ENCODE measurements at places on chromosomes 3 and 15.

GRCh38 chr3:160402221-160403027 is 3.0 kb downstream of the SMC4 start:
- DNase-seq, result no peak

DNA sequence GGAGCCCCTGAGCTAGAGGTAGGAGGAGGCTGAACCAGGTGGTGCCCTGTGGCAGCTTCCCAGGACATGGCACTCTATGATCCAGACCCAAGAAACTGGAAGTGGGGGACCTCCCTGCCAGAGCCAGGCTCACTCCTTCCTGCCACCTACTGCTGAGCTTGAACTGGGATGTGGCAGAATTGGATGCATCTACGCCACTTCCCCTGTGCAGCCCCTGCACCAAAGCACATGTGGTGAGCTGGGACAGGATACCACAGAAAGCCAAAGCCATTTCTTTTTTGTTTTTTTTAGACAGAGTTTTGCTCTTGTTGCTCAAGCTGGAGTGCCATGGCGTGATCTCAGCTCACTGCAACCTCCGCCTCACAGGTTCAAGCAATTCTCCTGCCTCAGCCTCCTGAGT is 518.0 kb upstream of the PPP2R3A start:
- no peak for DNase-seq

DNA sequence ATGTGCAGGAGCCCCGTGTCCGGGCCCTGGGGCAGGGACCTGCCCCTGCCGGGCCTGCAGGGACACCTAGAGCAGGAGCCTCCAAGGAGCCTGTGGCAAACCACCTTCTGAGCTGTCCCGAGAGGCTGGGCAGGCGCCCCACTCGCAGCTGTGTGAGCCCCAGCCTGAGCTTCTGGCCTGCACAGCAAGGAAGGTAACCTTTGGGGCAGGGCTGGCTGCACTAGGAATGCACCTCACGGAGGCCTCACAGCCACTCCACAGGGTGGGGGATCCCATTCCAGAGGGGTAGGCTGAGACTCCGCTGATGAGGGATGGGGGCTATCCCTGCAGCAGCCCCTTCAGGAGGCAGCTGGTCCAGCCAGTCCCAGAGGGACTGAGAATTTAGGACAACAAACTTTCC is 68.1 kb downstream of the DNAJB8 start:
- no peak for DNase-seq

DNA sequence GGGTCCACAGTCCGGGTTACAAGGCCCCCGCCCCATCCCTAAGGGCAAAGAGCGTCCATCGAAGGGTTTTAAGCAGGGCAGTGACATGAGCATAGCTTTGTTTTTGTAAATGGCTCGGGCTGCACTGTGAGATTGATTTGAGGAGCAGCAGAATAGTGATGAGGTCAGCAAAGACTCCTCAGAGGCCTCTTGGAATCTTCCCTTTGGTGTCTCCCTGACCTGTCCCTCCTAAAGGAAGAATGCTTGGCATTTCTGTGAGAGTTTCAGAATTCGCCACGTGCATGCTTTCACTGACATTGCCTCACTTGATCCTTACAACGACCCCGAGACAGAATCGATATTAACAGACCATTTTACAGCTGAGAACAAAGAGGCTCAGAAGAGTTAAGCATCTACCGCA is 20.3 kb downstream of the LAMP3 start:
- DNase-seq, result no peak

DNA sequence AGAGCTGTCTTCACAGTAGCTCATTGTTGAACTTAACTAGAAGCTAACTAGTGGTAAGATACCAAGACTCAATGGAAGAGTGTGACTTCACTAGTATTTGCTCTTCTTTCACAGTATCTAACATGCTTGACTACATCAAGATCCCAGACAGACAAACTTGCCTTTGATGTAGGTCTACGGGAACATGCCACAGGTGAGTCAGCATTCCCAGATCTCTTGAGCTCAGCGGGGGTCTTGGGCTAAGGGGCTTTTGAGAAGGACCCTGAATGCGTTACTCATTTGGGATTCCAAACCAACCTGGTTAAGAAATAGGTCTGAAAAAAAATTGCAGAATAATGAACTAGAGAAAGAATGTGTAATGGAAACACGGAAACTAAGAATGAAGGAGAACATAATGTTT is 222.4 kb downstream of the RYR3 start:
- no peak for DNase-seq

DNA sequence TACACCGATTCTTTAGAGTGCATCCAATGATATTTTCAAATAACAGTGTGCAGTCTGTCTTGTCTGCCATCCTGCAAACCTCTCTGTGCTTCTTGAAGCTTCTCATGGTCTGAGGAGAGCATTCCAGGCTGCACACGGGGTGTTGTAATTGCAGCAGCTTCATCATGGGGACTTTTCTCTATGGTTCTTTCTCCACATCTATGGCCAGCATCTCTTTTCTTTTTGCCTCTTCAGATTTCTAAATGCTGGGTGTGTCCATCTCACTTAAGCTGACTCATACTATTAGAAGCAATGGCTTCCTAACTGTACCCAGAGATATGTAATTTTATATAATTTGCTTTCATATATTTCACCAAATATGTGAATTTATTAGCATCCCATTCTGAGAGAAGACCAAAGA is 63.8 kb upstream of the EPHB3 start:
- no peak for DNase-seq

DNA sequence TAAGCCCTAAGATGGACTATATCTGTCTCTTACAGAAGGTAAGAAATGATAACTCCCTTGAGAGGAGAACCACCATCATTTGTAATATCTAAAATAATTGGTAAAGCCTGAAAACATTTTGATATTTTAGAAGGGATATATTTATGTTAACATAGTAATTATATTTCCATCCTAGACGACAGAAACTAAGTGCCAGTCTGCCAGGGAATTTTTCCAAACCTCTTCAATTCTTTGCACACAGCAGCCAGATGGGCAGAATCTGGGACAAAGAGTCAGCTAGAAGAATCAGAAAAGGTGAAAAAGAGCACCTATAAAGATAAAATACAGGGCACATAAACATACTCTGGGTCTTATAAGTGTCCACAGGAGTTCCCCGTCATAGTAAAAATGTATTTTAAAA is 70.0 kb upstream of the CBLB start:
- no peak for DNase-seq

- DNase-seq, result no peak
Observed at GRCh38 chr3:105931500-105931899, 62.7 kb upstream of the CBLB start.

DNA sequence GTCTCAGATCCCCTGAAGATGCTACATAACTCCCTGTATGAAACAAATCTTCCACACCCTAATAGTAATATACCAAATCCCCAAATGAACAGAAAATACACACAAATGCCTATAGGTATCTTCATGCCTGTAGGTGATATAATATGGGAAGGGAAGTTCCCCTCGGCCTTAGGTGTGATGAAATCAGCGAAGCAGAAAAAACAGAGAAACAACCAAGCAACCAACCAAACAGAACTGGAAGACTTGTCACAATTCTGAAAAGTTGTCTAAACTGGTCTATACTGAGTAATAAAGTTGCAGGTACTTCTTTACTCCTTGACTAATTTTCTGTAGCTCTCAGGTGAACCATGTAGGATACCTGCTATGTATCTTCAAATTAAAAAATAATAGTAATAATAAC is 82.2 kb upstream of the SATB1 start:
- no peak for DNase-seq

DNA sequence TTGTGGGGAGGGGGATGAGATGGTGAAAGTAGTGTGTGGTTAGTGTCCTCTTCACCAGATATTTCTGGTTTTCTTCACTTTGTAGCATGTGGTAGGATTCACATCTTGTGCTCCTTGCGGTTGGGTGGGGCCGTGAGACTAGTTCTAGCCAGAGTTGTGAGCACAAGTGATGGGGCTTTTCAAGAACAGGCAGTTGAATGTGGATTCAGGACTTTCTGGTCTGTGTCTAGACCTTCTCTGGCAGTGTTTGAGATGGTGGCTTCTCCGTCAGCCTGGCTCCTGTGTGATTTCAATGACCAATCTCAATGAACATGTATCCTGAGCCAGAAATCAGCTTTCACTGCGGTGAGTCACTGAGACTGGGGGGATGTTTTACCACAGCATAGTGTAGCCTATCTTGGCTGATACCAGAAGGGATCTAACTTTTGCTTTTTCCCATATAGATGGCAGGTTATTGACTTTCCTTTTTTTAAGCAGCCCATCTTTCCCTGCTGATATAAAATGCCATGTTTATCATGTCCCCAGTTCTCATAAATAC is 82.6 kb downstream of the RPLP1 start:
- DNase-seq, result no peak

GRCh38 chr3:11062704-11063103 is 70.2 kb downstream of the SLC6A1 start:
- no peak for DNase-seq

DNA sequence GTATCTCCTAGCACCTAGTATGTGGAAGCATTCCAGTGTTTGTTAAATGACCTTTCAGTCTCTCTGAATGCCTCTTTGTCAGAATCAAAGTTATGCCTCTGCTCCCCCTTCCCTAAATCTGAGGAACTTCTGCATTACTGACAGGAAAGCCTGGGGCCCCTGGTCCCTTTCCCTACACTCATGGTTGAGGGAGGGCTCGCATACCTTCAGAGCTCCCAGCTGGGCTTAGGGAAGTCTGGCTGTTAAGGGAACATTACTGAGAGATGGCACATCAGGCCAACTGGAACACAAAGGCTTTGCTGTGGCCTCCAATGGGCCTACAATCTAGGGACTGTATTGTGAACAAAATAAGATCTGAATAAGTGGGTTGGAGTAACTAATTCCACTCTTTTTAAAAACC is 10.3 kb downstream of the PKM start:
- no peak for DNase-seq

DNA sequence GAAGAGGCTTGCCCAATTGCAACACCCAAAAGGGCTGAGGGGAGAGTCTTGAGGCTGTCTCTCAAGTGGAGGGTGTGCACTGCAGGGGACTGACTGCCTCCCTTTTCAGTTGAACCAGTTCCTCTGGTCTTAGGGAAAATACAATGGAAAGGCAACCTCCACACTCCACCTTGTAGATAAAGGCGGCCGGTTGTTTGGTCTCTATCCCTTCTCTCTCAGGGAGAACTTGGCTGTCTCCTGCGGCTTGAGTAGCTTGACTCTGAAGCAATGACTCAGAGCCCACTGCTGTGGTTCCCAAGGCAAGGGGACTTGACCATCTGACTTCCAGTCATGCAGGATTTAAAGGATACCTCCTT is 143.2 kb upstream of the UMPS start:
- DNase-seq, result no peak

DNA sequence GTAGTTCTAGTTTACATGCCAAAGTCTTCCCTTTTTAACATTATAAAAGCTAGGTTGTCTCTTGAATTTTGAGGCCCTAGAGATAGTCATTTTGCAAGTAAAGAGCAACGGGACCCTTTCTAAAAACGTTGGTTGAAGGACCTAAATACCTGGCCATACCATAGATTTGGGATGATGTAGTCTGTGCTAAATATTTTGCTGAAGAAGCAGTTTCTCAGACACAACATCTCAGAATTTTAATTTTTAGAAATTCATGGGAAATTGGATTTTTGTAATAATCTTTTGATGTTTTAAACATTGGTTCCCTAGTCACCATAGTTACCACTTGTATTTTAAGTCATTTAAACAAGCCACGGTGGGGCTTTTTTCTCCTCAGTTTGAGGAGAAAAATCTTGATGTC is 21.3 kb downstream of the SLC35A5 start:
- DNase-seq, result no peak

- DNase-seq, result no peak
Observed at GRCh38 chr15:81091889-81092558, 42.0 kb upstream of the CFAP161 start.

DNA sequence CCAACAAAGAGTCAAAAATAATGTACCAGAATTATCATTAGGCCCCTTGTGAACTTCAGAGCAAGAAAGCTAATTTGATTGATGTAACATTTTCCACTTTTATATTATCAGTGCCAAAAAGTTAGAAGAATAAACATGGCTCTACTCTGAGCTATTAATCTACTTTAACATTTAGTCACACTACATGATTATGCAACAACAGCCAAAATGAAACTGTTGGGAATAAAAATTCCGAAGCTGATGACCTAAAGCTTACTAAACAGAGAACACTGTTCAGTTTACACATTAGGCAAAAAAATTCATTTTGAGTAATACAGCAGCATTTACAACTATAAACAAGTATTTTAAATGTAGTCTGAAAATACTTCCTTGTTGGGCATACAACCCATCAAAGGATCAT is 1134.1 kb downstream of the EPHA3 start:
- no peak for DNase-seq

DNA sequence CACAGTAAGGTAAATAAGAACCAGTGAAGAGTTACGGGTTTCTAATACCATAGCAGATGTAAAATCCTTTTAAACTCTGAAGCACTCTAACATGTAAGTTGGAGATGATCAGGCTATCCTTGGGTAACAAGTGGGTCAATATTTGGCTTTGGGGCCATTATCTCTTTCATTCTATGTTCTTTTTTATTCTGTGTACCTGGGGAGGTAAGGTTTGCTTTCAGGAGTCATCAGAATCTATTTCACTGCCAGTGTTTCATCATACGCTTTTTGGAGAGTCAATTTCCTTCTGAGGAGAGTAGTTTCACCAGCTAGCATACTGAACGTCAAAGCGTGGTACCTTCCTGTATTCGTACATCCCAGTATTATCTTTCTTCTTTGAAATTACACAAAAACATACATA is 166.5 kb downstream of the GMNC start:
- no peak for DNase-seq

DNA sequence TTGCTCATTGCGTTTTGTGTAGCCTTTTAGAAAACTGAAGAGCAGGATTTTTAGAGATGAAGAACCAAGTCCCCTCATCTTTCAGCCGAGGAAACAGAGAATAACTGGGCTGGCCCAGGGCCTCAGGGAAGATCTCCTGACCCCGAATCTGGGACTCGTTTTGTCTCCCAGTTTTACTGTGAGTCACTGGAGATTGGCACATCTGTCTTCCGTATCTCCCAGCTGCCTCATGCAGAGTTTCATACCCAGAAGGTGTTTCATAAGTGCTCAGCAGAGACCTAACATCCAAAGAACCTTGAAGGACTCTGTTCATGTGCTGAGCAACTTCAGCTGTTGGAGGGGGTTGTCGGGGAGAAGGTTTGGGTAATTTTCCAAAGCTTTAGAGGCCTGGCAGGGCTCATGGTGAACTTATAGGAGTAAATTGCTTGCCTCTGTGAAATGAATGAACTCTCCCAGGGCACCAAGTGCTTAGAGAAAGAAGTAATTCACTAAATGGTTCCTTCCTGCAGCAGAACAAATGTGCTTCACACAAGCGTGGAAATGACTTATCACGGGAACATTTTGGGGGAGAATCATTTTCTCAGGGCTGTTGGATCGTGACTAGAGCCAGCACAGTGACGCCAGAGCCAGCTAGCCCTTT is 121.4 kb downstream of the FAM43A start:
- no peak for DNase-seq

GRCh38 chr15:71596672-71597071 is 213.7 kb upstream of the NR2E3 start:
- DNase-seq, result no peak

Data from activated CD4-positive, alpha-beta T cell treated with anti-CD3 and anti-CD28 coated beads, Interleukin-2, amount 50 U/mL, for 24 hours (primary cell).